Calu3 (cell line): ENCODE measurements at places on chromosomes 3 and 15.

DNA sequence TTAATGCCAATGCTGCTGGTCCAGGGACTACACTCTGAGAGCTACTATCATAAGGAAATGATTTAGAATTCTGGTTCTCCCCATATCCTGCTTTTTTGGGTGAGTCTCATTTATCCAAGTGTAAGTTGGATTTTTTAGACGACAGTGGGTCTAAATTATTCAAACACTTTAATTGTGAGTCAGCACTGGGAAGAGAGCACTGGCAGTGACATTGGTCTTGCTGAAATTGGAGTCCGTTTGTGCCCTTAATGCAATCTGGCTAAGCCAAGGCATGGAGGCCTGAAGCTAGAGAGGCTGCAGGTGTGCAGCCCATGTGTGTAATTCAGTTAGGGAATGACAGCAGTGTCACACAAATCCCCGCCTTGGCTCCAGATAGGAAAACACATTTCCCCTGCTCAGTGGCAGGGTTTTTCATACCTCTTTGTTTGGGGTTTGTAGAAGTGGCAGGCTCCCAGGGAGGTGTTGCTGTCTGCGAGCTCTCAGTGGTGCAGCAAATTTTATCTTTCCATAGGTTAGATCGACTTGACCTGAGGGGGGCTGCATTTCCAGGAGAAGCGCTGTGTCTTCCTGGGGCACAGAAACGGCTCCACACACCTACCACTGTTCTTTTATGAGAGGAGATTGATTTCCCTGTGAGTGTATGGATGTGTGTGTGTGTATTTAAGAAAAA lies 197.7 kb downstream of the CD47 start:
- DNase-seq, result no peak

- no peak for DNase-seq
These were observed 2.4 kb downstream of the PARP3 start for GRCh38 chr3:51944451-51945021.

DNA sequence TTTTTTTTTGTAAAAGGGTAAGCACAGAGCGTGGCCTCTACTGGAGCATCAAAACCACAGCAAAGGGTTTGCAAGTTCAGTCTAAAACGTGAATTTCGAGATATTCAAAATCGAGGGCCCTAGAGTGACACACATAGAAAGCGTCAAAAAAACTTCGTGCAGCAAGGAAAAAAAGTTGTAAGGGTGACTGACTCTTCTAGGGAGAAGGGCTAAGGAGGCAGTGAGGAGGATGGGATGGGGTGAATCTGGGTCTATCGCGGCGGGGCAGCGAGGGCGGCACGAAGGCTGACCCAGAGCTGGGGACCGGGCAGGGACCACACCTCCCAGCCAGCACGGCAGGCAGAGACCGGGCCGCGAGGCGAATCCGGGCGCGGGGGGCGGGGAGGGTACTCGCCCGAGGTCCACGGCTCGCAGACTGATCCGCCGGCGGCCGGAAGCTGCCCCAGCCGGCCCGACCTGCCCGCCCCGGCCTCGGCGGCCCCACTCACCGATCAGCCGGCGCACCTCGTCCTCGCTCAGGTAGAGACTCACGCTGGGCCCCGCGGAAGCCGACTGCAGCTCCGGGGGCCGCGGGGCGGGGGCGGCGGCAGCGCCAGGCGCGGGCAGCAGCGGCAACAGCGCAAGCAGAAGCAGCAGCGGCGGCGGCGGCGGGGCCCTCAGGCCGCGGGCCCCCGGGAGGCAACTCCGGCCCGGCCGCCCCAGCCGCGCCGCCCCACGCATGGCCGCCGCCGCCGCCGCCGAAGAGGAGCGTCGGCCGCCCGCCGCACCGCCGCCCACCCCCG lies 533 bp downstream of the RYK start:
- peak; percentile 86 for DNase-seq

- DNase-seq, result no peak
These were observed 7.6 kb downstream of the ROPN1 start for GRCh38 chr3:123984350-123984749.

DNA sequence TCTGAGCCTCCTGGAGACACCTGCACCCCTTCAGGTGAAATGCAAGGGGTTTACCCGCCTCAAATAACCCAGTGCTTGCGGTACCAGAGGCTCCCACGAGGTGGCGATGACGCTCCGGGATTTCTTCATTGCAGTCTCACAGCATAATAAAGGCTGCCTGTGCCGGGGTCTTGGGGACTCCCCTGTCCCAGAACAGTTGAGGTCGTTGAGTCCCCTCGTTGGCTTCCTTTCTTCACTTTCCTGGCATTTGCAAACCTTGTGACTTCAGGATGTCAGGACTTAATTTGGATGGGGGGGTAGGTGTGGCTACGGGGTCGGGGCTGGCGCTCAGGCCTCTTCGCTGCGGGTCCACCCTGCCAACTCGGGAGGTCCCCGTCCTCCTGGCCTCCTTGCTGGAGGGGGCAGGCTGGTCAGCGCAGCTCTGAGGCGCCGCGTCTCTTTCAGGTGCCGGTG lies 1.3 kb downstream of the GNAT1 start:
- peak; percentile 84 for DNase-seq

GRCh38 chr15:66638377-66638776 lies 63.7 kb upstream of the SMAD6 start:
- no peak for DNase-seq

GRCh38 chr3:62885136-62885535 lies 9.9 kb upstream of the CADPS start:
- no peak for DNase-seq

DNA sequence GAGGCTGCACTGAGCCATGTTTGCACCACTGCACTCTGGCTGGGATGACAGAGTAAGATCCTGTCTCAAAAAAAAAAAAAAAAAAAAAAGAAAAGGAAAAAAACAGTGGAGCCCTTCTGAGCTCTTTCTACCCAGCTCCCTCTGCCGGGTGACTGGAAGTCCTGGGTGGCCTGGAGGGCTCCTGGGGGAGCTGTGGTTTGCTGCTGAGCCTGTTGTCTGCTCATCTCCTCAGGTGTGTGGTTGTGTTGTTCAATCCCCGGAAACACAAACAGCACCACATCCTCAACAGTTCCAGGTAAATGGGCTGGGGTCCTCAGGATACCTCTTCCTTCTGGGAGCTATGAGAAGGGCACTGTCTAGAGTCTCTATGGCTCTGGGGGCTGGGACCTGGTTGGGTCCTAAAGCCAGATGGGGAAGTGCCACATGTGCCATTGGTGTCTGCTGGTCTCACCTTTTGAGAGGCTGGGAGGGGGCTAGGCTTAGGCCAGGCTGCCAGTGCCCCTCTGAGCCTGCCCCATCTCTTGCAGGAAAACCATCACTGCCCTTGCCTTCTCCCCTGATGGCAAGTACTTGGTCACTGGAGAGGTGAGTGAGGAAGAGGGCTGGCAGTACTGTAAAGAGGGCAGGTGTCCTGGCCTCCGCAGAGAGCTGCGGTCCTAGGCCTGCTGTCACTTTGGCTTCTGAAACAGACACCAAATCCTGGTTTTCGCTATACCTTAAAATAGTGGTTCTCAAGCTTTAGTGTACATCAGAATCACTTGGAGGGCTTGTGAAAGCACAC lies 17.1 kb upstream of the JMJD7 start:
- DNase-seq, result no peak

DNA sequence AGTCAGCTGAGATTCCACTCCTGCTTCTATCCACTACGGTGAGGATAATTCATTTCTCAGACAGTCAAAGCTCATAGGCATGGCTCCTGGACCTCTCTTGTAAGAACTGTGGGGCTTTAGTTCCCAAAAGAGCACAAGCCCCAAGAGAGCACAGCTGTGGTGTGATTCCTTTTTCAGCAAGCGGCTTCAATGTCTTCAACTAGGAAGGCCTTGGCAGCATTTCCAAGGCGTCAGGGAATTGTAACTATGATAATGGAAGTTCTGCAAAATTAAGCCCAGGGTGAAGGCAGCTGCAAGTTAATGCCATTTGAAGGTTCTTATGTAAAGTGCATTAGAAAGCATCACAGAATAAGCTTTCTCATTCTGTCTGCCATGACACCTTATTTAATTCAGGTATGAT lies 657.1 kb downstream of the GRM7 start:
- DNase-seq, result no peak

DNA sequence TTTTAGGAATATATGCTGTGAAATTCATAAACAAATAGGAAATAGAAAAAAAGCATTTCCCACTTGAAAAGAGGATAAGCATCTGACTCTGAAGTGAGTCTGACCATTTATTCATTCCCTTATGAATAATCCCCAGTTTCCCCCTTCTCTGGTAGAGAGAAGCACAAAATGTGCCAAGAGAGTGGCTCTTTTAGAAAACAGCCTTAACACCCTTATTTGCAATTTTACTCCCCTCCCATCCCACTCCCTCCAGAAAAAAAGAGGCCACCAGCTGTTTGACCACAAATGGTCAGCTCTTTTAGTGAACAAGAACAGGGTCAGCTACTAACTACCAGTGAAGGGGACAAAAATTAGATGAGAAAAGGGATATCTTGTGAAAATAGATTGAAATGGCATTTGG lies 184.5 kb upstream of the ADAMTS9 start:
- no peak for DNase-seq

DNA sequence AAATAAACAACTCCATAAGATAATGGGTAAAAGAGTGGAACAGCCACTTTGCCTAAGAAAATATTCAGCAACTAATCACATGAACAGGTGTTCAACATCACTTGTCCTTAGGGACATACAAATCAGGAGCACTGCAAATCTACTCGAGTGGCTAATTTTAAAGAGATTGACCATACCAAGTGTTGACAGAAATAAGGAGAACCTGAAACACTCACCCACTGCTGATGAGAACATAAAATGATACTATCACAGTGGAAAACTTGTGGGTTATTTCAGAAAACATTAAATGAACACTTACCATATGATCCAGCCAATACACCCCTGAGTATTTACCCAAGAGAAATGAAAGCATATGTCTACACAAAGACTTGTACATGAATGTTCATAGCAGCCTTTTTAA lies 70.5 kb downstream of the GABRB3 start:
- DNase-seq, result no peak

DNA sequence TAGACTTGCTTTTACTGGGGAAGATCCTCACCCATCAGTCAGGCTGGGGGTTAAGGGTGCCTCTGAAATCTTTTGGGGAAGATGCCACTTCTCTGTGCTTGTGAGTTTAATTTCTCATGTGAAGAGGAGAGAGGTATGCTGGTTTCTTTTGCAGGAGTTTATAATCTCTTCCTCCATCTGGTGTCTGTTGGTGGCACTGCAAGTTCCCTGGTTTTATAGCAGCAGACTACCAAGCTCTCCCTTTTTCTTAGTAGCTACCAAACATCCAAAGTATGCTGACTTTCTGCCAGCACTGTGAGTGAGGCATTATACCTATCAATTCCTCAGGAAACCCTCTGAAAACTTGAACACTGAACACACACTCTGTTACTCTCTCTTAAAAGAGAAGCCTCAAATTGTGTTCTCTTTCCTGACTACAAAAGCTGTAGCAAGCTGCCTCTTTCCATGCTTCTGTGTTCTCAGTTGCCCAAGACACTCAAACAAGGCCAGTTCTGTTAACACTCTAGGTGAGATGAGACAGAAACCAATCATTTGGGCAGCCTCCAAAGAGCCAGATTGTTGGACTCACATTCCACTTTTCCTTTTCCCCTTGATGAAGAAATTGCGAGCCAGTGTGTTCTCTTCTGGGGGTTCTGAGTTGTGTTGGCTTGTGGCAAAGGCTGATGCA lies 299.5 kb downstream of the GAP43 start:
- peak; percentile 17 for DNase-seq

GRCh38 chr15:80028937-80029336 lies 30.5 kb upstream of the ZFAND6 start:
- no peak for DNase-seq

GRCh38 chr15:63387748-63388493 lies 6.3 kb upstream of the CA12 start:
- DNase-seq, result no peak

DNA sequence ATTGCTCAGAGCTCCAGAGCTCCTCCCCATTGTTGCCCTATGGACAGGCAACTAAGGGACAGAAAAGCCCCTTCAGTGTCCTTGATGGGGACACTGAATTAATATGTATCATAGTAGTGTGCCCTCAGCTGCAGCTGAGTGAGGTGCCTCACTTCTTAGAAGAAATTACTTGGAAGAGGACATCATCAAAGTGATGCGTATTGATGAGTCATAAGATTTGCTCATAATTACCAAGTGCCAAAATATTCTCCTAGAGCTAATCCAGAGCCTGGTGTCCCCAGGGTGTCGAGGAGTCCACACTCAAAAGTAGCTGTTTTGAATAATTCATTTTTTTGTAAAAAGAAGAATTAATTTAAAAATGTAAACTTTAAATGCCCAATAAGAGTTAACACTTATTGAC lies 200.7 kb upstream of the SEMA6D start:
- DNase-seq, result no peak

- DNase-seq, result no peak
These were observed 8.6 kb downstream of the TLE3 start for GRCh38 chr15:70088887-70089691.
